ENCODE measurements at places on chromosomes 7 and 10. TPM values are rescaled to one million over a fixed set of nuclear protein-coding genes. Genes with fewer than 3 reads are reported as not detected.
A peak's percentile ranks its signal among the peaks of the same experiment; 100 is the strongest.

The MKX gene
- 185 TPM for total RNA-seq

The TRIM24 gene
- 18.8 TPM for total RNA-seq

The TMEM229A gene
- total RNA-seq: not detected

The FAM131B gene
- total RNA-seq: 3.9 TPM

The RBM28 gene
- total RNA-seq: 15.8 TPM

The CALML3 gene
- total RNA-seq: not detected

DNA sequence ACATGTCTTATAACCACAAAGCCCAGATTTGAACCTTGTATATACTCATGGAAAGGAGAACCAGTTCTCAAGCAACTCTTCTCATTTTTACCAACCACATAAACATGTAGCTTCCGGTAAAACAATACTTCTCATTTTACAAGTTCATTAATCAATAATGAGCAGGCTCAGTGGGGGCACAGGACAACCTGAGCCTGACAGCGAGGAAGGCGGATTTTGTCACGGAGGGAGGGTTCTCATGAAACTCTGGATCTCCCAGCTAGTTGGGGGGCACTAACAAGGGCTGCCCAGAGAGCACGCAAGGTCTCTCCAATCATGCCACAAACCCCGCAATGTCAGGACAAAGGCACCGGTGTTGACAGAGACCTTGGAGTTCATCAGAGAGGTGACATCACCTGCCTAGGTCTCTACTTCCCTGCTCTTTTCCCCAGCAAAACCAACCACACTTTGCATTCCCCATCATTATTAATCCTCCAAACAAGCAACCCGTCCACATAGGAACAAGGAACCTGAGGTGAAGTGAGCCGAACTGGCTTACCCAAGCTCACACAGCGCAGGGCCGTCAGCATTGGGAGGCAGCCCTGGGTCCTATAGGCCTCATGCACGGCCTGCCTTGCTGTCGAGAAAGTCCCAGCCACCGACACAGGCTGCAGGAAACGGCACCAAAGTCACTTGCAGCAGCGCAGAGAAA, 192.1 kb upstream of the KLF14 start:
- DNase-seq: no peak

DNA sequence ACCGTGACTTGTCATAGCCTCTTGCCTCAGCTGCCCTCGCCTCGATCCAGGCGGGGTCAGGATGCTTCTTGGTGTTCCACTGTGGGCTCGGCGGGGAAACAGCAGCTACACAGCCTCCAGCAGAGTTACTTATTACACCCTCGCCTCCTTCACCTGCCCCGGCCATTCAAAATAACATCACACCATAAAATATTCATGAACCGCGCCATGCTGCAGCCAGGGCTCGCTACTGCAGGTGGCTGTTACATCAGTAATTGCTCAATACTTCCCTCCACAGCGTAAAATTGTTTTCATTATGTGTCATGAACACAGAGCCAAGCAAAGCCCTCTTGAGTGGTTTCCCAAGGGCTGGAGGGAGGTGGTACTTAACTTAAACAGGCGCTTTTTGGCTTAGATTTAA, 241.5 kb upstream of the SP8 start:
- peak; percentile 44 for DNase-seq

- peak; percentile 34 for DNase-seq
Measured at GRCh38 chr7:15326044-15326644, 235.7 kb downstream of the AGMO start.

GRCh38 chr10:122990278-122990677, 10.1 kb downstream of the PSTK start:
- DNase-seq: no peak

DNA sequence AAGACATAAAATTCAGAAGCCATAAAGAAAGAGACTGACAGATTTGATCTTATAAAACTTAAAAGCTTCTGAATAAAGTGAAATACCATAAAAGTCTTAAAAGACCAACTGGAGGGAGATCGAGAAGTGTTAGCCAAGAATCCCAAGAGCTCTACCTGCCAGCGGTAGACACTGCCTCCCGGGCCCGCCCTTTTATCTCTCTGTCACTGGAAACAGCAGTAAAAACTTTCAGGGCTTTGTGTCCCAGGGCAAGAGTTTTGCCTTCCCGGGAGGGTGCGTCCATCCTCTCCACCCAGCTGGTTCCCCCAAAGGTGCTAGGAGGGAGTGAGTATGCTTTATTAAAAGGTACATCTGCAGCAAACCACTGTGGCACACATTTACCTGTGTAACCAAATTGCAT, 5.8 kb downstream of the PLA2G12B start:
- no peak for DNase-seq

DNA sequence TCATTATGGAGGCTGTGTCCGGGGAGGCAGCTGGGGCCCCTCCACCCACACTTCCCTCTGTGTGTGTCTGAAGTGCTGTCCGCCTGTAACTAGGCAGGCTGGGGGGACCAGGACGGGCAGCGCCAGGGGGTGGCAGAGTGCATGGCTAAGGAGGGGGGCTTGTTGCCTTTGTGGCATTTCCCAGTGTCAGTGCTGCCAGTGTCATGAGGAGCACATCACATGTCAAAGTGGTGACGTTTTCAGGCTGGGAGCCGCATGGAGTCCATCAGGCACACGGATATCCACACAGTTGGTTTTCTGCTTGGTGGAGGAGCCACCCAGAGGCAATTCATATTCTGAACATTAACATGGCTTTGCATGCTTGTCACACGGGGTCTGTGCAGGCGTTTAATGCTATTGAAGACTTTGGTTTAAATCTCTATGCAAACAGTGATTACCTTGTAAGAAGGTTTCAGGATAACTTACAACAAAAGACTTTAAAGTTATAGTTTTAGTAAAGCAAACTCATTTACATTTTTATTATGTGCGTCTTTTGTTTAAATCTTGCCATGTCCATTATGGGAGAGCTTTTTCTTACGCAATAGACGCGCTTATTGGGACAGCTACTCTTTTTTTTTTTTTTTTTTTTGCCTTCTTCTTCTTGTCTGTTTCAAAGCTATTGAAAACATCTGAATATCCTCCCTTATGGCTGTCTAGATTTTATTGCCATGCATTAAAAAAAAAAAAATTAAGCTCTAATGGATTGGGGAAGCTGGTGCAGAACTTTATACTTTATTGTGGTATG, 52.9 kb downstream of the C10orf67 start:
- no peak for DNase-seq

DNA sequence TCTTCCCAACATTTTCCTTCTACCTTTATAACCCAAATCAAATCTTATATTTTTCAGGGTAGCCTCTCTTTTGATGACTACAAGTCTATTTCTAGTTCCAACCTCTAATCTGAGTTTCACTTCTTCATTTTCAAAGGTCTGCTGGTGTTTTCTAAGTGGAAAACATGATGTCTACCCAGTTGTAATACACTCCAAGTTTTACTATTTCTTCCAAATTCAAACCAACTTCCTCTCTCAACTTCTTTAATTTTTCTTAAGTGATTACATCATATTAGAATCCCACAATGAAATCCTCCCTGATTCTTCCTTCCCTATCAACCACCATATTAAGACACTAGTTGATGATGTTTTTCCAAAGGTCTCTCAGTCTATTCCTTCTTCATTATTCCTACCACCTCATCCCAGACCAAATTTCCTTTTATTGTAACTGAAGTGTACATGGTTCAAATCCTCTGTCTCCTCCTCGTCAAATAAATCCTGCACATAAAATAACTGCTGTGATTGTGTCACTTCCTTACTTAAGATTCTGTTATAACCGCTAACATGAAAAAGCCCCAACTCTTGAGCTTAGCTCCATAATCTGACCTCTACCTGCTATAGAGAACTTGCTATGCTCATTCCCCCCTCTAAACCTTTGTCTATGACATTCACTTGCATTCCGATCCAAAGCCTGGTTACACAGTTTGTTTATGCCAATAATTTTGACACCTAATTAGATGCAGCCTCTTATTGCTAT, 12.7 kb downstream of the TAS2R38 start:
- DNase-seq: no peak

DNA sequence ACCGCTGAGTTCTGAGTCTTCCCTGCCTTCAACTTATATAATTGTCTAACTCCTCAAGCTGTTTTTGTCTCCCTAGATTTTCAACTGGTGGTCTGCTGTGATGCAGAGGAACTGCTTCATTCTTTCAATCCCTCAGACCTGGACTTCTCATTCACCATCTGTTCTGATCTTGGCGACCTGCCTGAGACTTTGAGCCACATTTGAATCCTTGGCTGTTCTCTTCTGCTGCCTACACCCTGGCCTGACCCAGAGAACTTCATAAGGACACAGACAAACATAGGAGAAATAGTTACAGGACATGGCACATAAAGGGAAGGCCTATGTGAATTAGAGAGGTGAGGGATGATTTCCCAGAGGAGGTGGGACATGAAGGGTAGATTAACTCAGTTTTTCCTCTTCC, 326.7 kb downstream of the PTEN start:
- DNase-seq: no peak

GRCh38 chr7:15612205-15612604, 50.4 kb upstream of the AGMO start:
- no peak for DNase-seq

DNA sequence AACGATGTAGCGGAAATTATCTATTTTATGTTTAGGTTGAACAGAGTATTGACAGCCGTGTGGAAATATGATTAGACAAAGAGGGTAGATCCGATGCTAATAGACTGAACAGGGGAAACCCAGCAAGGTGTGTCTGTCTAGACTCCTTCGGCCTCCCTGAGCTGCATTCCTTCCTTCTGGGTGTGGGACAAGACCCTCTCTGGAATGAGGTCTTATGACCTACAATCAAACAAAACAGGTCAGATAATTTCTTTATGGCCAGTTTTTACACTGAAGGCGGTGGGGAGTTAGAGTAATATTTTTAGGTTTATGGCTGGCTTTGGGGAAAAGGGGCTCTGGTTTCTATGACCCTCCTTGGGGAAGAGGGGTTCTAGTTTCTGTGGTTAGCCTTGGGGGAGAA, 41.2 kb downstream of the WIPF3 start:
- DNase-seq: no peak

DNA sequence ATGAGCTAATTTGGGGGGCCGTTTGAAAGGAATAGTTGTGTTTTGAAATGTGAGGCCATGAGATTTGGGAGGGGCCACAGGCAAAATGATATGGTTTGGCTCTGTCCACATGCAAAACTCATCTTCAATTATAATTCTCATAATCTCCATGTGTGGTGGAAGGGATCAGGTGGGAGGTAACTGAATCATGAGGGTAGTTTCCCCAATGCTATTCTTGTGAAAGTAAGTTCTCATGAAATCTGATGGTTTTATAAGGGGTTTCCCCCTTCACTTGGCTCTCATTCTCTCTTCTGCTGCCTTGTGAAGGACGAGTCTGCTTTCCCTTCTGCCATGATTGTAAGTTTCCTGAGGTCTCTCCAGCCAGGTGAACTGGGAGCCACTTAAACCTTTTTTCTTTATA, 490.8 kb upstream of the GRM3 start:
- no peak for DNase-seq

GRCh38 chr7:77444123-77444522, 28.0 kb upstream of the GSAP start:
- no peak for DNase-seq

DNA sequence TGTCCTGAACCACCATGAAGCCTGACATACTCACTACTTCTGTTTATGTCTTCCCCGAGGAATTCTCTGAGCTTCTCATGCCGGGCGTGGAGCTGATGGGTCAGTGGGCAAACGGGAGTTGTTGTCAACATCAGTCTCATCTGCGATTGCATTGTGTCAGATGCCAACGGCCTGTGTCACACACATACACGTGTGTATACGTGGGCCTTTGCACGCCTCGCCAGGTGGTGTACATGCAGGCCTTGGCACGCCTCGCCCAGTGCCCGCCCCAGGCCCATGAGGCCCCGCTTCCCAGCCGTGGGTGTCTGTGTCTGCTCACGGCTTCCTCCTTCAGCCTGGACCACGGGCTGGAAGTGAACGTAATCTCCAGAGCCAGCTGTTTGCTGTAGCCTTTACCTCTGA, 7.5 kb upstream of the CSGALNACT2 start:
- DNase-seq: no peak

DNA sequence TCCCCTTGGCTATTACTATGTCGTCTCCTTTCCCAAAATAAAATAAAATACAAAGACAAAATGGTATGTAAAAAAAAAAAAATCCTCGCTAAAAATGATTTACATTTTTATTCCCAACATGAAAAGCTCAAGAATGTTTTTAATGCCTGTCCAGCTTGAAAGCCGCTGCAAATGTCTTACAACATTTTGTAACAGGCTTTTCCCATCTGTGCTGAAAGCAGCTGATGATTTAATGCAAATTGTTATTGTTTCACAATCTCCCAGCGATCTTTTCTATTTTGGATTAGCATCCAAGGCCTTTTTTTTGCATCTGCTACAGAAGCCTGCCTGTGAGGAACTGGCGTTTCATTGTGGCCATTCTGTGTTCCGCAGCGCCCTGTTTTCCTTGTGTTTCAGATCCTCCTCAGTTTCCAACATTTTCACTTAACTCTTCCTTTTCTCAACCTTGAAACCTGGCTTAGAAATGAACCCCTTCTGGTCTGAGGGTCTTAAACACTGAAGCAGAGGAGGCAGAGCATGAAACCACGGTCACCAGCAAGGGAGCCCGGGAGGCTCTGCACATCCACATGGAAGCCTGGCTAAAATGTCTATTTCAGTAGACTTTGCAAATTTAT, 712.1 kb downstream of the PARD3 start:
- DNase-seq: no peak

GRCh38 chr10:93991596-93992284, 2.0 kb upstream of the PLCE1 start:
- DNase-seq: peak; percentile 77

GRCh38 chr10:54710918-54711317, 90.1 kb downstream of the PCDH15 start:
- no peak for DNase-seq

GRCh38 chr7:123533929-123534382, 439 bp downstream of the IQUB start:
- no peak for DNase-seq

GRCh38 chr7:2242541-2243429, 759 bp downstream of the NUDT1 start:
- peak; percentile 52 for DNase-seq

GRCh38 chr7:157208571-157209413, 70.1 kb downstream of the UBE3C start:
- no peak for DNase-seq

- DNase-seq: no peak
Measured at GRCh38 chr7:130151591-130152492, 53.4 kb downstream of the TMEM209 start.

- DNase-seq: no peak
Measured at GRCh38 chr10:110167149-110167548, 40.3 kb upstream of the MXI1 start.

- DNase-seq: no peak
Measured at GRCh38 chr7:116429986-116430619, 69.4 kb upstream of the CAV2 start.

DNA sequence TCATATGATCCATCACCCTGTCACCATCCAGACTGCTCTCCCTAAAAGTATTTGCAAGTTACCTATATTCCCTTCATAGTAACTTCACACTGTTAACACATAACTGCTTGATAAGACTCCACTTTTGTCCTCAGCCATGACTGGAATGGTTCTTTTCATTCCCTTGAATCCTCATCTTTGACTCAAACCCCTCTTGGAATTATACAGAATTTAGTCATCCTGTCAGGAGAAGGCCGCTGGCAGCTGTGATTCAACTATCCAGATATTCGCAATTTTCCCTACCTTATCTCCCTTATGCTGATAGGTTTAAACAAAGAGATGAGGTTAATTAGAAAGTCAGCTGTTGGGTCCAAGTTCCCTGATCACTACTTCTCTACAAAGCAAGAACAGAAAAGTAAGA, 143.0 kb upstream of the HPS1 start:
- no peak for DNase-seq

GRCh38 chr10:104103956-104104355, 18.0 kb upstream of the SFR1 start:
- no peak for DNase-seq

Data from A172 (cell line).